ENCODE measurements at places on chromosomes 6 and 20.

DNA sequence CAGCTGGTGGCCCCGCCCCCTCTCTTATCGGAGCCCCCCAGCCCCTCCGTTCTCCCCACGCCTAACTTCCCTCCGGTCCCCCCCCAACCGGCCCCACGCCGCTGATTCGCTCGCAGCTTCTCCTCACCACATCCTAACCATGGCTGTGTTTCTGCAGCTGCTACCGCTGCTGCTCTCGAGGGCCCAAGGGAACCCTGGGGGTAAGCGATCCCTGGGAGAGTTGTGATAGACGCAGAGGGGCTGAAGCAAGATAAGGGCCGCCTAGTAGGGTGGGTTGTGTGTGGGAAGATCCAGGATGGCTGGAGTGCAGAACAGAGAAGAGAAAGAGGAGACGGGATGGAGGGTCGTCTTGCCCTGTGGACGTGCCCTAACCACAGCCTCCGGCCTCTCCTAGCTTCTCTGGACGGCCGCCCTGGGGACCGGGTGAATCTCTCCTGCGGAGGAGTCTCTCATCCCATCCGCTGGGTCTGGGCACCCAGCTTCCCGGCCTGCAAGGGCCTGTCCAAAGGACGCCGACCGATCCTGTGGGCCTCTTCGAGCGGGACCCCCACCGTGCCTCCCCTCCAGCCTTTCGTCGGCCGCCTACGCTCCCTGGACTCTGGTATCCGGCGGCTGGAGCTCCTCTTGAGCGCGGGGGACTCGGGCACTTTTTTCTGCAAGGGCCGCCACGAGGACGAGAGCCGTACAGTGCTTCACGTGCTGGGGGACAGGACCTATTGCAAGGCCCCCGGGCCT is at the start of gene MPIG6B:
MPIG6B (plus strand) TSS at position 129 of the 735 bp plus-strand sequence; CDS start at position 140, 11 bp downstream.
- no peak for DNase-seq

DNA sequence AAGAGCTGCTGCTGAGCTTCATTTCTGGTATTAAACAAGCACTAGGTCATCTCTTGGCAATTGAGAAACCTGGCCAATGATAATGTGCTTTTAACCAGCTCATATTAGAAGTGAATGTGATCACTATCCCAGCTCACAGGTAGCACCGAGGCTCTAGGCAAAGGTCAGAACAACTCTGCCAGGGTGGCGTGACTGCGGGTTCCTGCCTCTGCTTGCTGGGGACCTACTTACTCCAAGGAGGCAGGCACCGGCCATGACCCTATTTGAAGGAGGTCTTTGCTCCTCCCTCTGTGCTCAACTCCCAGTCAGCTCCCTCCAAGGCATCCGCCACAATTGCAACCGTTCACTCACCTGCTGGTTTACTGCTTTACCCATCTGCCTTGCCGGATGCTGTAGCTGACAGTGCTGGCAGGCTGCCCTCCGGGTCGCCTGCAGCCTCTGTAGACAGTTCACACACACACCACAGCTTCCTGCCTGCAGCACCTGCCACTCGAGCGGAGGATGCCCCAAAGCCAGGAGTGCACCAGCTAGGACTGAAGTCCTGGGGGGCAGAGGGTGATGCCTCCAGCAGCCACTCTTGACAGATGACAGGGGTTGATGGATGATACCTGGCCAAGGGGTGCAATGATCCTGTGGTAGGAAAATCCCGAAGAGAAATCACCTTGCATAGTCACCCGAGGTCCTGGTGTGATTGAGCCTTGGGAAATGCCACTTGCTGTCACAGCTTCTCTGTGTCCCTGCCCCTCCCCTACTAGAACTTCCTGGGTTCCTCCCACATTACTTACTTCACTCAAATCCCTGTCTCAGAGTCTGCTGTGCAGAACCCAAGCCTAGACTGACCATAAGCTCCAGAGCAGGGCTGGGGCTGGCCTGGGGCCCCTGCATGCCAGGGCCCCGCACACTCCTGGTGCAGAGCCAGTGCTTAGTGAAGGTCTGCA is 8.8 kb upstream of the VSX1 start:
- no peak for DNase-seq

DNA sequence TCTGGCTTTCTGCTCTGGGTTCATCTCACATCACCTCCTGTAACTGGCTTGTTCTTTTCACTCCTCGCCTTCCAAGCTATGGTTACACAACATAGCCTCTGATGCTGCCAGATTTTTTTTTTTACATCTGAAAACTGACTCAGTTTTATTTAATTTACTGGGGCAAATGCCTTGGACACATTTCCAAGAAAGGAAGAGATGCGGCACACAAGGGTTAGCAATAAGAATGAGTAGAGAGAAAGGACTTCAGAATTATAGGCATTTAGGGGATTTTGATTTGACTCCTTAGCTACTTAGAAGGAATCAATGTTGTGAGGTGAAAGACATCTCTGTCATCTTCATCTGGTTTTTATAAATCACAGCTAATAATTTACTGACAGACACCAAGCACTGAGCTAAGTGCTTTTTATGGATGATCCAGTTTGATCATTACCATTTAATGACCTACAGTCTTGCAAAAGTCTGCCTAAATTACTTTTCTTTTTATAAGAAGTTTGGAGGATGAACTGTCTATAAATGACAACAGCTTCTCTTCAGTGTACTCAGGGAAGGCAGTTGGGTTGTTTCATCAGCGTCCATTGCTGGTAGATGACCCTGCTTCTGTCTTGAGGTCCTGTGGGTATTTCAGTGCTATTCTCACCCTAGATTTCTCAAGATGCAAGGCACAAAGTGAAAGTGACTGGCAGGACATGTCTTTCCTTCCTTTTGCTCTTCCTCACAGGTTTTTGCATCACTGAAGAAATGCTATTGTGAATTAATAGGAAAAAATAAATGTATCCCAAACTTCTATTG is 31.1 kb downstream of the LAMA4 start:
- no peak for DNase-seq

DNA sequence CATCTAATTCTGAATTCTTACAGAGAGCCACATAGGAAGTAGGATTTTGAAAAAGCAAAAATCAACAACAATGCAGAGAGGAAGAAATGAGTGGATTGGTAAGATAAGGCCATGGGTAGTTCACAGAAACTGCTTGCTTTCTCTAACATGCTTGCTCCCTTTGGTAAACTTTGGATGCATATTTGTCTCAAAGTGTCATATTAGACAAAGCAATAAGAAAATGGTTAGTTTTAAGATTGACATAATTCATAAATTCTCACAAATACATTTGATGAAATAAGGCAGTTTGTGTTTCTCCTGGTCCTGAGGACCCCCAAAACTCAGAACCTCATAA is 31.7 kb downstream of the UTRN start:
- DNase-seq: no peak

- no peak for DNase-seq
Observed at GRCh38 chr6:90465686-90466085, 121.2 kb downstream of the MAP3K7 start.

DNA sequence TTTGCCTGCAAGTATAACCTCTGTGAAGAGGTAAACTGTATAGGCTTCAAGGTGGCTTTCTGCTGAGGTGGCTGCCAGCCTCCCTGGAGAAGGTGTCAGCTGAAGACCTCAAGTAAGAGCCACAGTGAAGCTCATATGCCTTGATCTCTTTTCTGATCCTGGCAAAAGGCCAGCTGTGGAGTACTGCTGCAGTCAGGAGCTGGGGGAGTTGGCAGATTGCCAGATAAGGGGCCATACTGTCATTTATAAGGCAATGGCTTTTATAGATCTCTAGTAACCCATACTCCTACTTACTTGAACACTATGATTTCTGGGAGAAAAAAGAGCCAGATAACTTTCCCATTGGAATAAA is 8.8 kb upstream of the CEP85L start:
- DNase-seq: no peak

DNA sequence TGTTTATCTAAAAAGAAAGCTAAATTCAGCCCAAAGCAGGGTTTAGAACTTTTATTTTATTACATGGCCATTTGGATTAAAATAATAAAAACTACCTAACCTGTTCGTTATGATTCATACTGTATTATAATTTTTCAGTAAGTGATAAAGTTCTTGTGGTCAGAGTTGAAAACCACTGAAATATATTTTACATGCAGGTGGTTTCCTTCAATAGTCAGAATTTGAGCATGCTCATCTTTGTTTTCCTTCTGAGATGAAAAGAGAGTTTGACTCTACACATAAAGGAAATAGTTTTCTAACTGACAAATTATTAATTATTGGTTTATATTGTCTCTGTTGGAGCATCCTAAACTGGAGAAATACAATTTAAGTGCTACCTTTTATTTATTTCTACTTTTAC is 114.0 kb upstream of the FKBP1C start:
- no peak for DNase-seq

DNA sequence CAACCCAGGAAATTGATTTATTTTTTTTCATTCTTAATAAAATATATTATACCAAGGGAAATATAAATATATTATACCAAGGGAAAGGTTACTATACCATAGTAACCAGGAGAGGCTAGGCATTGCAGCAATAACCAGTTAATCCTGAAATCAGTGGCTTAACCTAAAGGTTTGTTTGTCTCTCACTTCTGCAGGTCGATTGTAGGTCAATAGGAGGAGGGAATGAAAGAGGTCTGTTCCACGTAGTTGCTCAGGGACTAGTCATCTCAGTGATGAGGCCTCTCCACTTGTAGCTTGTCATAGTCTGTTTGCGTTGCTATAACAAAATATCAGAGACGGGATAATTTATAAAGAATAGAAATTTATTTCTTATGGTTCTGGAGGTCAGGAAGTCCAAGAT is 168.0 kb downstream of the GJA1 start:
- no peak for DNase-seq

Measured in NT2/D1 (cell line).